Femur (tissue), 1 donor: ENCODE measurements at places on chromosomes 11 and 22.
A peak's percentile ranks its signal among the peaks of the same experiment; 100 is the strongest.

DNA sequence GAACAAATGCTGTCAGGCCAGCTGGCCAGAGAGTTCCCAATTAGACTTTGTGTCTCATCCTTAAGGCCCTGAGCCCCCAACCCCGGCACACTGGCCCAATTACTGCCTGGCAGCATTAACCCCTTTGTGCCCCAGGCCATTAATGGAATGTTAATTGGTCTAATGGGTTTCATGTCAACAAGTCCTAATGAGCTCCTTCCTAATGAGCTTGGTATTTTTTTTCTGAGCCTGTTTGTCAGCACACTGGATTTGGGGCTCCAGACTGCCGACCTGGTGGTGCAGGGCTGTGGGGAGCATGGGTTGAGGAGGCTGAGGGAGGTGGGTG, 148.8 kb downstream of the FEZ1 start:
- DNase-seq, result no peak

GRCh38 chr11:11958403-11959231, 49.8 kb downstream of the DKK3 start:
- no peak for DNase-seq

DNA sequence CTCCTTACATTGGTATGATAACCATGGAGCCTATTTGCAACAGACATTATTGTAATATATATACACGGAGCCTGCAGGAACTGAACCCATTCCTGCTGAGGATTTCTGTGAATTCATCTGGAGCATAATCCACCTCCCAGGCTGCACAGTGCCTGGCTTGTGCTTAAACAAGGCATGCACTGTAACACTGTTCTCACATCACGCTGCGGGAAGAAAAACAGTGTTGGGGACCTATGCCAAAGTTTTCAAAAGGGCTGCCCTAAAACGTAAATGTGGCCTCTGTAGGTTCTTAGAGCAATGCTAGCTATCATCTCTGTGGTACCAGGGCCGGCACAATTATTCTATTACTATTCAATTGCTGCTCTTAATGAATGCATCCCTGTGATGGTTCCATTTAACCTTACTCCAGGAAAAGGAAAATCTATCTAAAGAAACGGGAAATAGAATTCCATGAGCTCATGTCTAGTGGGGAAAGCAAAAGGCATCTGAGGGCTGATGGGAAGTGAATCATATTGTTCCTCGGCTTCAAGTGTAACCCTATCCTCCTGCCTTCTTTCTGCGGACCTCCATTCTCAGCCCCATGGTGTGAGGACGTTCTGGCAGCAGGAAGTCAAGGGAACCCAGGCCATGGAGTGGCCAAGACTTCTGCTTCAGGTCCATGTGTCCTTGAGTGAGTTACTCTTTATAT, 525.5 kb downstream of the SOX6 start:
- no peak for DNase-seq

DNA sequence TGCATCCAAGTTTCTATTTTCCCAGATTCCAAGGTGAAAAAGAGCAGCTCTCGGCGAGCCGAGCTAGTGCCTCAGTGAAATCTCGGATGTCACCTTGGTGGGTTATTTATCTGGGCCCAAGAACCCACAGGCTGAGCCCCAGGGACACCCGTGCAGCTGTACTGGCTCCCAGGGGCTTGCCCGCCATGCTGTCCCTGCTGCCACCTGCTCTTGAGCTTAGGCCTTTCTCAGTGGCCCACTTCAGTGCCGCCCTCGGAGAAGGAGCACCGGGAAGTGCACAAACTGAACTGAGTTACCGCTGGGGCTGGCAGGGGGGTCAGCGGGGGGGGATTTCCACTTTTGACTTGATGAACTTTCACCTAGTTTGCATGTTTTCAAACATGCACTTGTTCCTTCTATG, 27.9 kb downstream of the CPT1A start:
- no peak for DNase-seq

- no peak for DNase-seq
Observed at GRCh38 chr11:134181707-134182106, 42.1 kb downstream of the NCAPD3 start.

DNA sequence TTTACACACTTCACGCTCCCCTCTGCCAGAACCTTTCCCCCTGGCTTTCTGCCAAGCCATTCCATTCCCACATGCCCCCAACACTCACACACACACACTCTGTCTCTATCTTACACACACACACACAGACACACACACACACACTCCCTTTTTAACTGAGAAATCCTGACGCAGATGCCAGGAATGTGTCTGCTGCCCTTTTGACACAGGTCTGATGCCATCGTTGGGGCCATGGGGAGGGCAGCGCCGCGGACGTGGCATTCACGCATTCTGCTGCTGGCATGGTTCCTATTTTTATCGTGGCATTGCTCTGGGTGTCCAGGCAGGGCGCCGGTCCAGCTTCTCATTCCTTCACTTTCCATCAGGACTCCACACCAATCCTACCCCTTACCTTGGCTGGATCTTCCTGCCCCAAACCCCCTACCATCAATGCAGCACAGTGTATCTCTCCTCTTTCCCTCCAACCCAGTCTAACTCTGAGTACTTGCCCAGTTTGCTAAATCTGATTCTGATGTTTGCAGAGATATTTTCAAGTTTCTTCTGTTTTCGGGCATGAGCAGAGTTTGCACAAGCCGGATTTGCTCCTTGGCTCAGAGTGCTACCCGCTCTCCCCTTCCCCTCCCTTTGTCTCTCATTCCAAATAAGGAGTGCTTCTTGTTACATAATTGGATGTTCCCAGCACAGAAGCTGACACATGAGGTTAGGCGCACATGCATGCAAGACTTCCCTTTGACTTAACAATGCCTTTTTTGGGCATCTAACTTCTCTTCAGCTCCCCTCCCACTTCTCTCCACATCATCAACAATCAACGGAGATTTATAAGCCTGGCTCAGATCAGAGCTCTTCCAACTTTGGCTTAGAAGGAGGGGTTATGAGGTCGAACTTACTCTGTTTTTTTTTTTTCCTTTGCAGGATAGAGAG, 18.8 kb downstream of the SNX19 start:
- peak; percentile 48 for DNase-seq

GRCh38 chr11:111833524-111833923, 37.9 kb downstream of the ALG9 start:
- DNase-seq, result no peak
